AG10803 (cell line): ENCODE measurements at places on chromosomes 4 and X.

- DNase-seq: peak; percentile 73
These were observed 61.7 kb upstream of the ATXN3L start for GRCh38 chrX:13381514-13381913.

- no peak for DNase-seq
These were observed 802.6 kb downstream of the PDHA2 start for GRCh38 chr4:96642490-96642889.

DNA sequence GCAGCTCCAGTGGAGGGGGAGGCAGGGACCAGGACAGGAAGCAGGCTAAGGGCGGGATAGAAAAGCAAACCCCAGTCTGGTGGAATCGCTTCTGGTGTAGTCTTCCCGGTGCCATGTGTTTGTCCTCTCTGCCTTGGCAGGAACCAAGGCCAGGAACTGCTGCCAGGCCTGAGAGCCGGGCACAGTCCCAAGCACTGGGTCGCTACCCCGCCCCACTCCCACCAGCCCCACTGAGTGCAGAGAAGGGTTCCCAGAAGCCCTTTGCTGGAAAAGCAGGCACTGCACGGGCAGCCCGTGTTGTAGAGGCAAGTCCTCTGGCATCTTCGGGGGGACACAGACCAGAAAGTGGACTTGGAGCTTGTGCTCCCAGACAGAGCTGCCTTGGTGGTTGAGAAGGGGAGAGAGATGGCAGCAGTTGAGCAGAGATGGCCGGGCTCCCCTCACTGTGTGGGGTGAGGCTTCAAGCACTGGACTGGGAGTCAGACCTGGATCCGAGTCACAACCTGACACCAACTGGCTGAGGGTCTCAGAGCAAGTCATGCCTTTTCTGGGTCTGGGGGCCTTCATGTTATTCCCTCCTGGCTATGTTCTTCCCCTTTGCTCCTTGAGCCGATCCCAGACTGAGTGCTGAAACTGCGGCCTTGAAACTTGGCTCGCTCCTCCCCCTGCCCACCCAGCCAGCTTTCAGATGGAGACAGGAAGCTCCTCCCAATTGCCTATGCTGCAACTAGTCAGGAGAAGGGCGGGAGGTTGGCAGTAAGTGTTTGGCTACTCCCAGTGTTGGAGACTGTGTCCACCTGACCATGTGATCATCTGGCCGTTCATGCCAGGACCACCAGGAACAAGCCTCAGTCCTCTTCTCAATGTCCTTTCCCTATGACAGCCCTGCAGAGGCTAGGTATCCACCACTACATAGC, 59.7 kb upstream of the MTM1 start:
- DNase-seq: peak; percentile 42

- peak; percentile 99 for DNase-seq
These were observed 109.0 kb upstream of the DDIT4L start for GRCh38 chr4:100299046-100299840.

- DNase-seq: no peak
These were observed 52.1 kb downstream of the KLF8 start for GRCh38 chrX:56284269-56284668.

- DNase-seq: no peak
These were observed 418.0 kb downstream of the SH2D1A start for GRCh38 chrX:124764354-124764753.

GRCh38 chr4:145531223-145531622, 49.6 kb downstream of the SMAD1 start:
- DNase-seq: no peak

DNA sequence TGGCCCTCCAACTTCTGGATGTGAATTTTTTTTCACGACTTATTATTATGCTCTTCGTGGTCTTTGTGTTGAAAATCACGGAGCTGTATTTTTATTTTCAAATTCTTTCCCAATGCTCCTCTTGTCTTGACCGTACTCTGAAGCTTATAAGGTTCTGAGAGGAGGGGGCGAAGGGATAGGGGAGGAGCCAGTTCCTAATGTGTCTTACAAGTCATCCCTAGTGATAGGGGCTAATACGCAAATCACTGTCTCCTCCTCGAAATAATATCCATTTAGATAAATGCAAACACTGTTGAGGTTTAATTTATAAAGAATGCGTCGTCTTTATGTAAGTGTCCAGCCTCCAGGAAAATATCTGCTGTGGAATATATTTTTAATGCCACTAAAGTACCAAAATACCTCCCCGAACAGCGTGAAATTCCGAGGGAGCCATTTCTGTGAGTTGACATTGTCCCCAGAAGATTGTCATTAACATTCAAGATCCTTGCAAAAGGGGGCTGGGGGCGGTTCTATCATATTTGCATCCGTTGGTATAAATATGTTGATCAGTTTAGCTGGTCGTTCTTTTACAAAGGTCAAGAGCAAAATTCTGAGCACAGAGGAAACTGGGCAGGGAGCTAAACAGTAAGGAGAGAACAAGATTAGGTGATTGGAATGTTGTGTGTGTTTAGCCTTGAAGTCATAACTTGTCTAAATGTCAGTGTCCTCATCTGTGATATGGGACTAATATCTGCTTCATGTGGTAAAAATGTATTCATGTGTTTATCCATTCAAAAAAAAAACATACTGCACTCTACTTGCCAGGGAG, 3.7 kb upstream of the FAT1 start:
- DNase-seq: peak; percentile 12

- no peak for DNase-seq
These were observed 13.9 kb upstream of the DCK start for GRCh38 chr4:70979445-70980008.

- DNase-seq: no peak
These were observed 203.9 kb upstream of the VCX3A start for GRCh38 chrX:6738518-6739470.

GRCh38 chr4:145951931-145952330, 13.3 kb upstream of the ZNF827 start:
- no peak for DNase-seq

DNA sequence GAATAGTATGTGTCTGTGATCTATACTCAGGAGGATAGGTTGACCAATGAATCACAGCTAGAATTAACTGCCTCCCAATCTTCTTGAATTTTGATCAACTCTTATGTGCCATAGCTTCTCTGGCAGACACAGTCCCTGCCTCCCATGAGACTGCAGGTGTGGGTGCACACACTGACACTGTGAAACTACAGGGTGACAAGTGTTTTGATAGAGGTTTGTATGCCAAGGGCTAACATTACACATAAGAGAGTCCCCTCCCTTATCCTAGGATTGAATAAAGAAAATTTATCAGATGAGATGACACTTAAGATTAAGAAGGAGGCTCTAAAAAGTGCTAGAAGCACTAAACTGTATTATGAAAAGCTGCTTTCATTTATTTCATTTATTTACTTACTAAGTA, 218.4 kb upstream of the BMP3 start:
- DNase-seq: no peak

- DNase-seq: no peak
These were observed 34.7 kb downstream of the VSIG4 start for GRCh38 chrX:66004928-66005829.

DNA sequence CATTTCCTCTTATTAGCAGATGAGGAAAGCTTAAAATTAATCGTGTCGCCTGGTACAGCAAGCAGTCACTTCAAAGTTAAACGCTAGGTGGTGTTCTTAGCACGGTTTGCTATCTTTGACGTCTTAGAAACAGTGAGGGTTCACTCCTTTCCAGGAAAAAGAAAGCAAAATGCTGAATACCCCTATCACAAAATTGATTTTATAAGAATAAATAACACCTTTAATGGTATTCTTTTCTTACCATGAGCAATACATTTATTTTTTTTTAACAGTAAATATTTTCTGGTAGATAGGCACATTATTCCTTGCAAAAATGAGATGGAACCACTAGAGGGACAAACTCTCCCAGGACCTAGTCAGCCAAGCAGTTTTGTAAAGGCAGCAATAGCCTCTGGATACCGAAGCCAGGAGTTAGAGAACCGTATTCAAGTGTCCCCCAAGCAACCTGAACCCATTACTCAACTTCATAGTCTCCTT, 153.9 kb downstream of the KDR start:
- peak; percentile 45 for DNase-seq

- DNase-seq: no peak
These were observed 1119.6 kb downstream of the PCDH18 start for GRCh38 chr4:136412708-136413107.

DNA sequence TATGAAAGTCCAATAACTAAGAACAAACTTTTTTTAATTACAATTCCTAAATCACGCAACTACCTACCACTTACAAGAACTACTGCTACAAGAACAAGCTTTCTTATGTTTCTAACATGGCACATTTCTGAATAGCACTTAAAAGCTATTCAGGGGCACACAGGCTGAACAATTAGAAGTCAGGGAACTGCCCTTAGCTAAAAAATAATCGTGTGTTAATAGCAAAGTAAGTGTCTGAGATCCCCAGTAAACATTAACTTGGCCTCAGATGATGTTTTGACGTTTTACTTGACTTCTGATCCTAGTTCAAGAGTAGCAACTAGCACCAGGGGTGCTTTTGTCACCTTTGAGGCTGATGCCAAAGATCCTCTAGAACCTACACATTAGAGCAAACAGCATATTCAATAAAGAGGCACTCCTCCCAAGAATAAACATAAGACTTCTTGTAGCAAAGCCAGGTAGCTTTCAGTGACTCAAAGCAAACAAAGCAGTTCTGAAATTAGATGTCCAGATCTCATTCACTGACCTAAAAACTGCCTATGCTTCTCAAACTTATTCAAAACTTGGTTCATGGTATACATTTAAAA, 16.2 kb downstream of the SPOCK3 start:
- no peak for DNase-seq

- DNase-seq: peak; percentile 49
These were observed 76.2 kb upstream of the PLAC1 start for GRCh38 chrX:134734466-134734952.

- no peak for DNase-seq
These were observed 22.2 kb upstream of the TBC1D8B start for GRCh38 chrX:106780264-106780663.

- DNase-seq: peak; percentile 68
These were observed at the start of gene TCEAL9 for GRCh38 chrX:103356130-103356798. Gene TCEAL9 (plus strand): TSS chrX:103356506. CDS start chrX:103357685, 1,179 bp downstream.

GRCh38 chr4:123446865-123447474, 50.4 kb downstream of the SPRY1 start:
- DNase-seq: no peak

- peak; percentile 3 for DNase-seq
These were observed 109.9 kb upstream of the DUSP21 start for GRCh38 chrX:44733931-44734330.

GRCh38 chr4:112938461-112939058, 110.9 kb upstream of the ANK2 start:
- DNase-seq: peak; percentile 62

GRCh38 chrX:103537871-103538387, 18.6 kb upstream of the RAB40A start:
- no peak for DNase-seq

DNA sequence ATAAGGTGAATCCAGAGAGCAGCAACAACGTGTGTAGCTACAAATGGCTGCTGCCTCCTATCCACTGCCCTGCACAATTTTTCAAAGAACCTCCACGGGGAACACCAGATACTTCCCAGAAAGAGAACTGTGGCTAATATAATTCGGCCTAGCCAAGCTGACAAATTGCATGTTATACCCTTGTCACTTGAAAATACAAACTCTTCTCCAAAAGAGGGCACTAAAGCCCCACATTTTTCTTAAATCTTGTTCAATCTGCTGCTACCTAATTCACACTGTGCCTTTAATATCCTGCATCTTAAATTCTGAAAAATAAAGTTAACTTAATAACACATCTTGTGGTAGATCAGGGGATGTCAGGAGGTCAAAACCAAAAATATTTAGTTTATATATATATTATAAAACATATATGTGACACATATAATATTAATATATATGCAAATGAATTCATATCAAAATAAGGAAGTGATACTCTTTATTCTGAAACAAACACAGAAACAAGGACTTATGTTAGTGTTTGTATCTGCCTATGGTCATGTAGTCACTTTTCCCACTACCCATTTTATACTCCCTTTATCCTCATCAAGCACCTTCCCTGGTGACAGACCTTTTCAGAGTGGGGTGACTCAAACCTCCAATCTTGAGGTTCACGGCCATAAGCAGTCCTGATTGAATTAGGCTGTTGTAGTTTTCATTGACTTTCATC, 24.1 kb downstream of the CT45A1 start:
- DNase-seq: no peak

DNA sequence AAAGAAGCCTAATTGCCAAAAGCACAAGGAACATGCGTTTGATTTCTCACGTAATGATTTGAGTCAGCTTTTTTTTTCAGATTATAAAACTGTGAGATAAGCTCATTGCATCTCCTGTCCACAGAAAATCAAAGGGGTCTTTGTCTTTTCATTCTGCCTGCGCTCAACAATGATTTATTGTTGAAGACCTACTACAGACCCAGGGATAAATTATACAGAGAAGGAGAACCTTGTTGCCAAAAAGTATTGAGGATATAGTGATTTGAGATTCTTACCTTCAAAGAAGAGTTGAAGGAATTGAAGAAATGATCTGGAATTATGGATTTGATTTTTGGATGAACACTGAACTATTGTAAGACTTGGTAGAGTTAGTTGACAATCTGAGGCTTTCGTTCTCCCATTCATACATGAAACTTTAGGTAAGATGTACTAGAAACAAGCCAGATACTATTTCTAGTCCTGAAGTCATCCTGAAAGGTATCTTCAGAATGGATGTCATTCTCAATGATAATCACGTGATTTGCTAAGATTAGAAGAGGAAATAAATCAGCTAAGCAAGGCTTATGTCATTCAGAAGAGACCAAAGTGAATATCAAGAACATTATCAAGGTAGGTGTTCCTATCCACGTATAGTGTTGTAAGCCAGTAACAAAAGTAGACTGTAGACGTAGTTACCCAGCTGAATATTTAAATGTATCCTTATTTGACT, 71.1 kb upstream of the SCOC start:
- DNase-seq: no peak
